ENCODE measurements at places on chromosomes 5 and 9. TPM values are rescaled to one million over a fixed set of nuclear protein-coding genes. Genes with fewer than 3 reads are reported as not detected.

- no peak for DNase-seq
Observed at GRCh38 chr5:126686451-126687126, 85.8 kb downstream of the PHAX start.

DNA sequence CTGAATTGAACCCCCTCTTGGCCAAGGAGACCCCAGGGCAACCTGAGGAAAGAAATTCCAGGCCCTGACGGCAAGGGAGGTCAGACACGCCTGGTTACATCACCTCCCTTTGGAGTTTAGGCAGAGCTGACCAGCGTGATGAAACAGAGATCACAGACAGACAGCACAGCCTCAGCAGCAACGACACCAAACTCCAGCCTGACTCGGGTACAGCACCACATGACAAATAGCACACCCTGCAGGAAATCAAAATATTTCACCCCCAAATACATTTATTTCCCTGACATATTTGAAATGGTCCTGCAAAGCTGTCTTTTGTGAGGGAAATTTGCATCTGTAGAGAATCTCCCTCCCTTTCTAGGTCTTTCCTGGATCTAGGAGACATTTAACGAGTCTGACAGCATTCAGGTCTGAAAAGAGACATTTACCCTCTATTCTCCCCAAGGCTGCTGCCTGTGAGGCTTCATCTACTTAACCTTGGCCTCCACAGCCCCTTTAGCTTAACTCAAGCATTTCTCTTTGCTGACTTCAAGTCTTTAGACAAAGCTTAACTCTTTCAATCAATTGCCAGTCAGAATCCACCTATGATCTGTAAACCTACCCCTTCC lies 2.6 kb downstream of the QSOX2 start:
- DNase-seq, result no peak

DNA sequence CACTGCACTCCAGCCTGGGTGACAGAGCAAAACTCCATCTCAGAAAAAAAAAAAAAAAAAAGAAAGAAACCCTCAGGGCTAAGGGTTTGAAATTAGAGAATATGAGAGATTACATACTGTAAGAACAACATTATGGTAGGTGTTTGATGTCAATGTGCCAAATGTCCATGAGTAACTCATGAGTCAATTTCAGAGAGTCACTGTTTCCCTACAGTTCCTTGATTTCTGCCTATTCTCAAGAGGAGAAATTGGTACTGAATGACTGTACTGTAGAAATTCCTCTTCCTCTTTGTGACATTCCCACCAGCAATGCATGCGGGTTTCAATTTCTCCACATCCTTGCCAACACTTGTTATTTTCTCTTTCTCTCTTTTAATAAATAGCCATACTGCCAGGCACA lies 35.2 kb downstream of the MARVELD2 start:
- DNase-seq, result no peak

DNA sequence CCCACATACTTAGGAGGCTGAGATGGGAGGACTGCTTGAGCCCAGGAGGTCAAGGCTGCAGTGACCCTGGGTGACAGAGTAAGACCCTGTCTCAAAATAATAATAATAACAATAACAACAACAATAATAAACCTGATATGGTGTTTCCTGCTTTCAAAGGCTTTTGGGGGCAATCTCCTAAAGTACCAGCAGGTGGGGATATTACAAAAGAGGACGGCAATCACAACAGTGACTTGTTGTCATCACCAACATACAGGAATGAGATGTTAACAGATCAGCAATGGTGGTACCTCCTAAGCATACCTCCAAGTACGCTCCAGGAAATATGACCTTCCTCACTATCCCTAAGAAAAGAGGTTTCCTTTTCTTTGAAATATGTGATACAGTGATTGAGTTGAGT lies 91.1 kb upstream of the RNF180 start:
- no peak for DNase-seq

DNA sequence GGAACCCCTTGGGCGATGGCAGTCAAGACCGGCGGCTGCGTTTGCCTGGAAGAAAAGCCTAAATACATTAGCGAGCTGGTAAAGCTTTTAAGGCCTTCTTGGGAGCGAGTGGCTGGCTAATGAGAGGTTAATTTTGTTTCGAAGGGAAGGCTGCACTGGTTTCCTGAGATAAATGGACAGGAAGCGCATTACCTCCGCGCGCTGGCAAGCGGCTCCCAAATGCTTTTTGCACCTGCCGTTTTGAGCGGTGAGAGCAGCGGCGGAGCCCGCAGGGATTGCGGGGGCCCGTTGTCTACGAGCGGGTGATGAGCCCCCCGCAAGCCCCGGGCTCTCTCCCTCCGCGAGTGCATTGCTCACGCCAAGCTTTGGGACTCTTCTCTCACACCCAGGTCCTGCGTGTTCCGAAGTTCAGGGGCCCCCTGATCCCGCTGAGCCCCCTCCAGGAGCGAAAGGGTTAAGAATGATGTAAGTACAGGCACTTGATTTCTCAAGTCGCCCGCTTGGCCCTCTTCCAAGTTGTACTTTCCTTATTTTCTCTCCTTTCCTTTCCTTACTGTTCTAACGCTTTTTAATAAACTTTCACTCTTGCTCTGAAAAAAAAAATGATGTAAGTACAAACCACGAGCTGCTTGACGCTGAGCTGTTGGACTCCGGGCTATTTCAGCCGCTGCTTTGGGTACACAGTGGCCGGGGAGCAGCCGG lies 3.1 kb upstream of the RGMB start:
- peak; percentile 83 for DNase-seq

- DNase-seq, result no peak
Observed at GRCh38 chr5:166251786-166252185, 2039.7 kb upstream of the WWC1 start.

- DNase-seq, result no peak
Observed at GRCh38 chr9:90464978-90465377, 177.6 kb downstream of the DIRAS2 start.

DNA sequence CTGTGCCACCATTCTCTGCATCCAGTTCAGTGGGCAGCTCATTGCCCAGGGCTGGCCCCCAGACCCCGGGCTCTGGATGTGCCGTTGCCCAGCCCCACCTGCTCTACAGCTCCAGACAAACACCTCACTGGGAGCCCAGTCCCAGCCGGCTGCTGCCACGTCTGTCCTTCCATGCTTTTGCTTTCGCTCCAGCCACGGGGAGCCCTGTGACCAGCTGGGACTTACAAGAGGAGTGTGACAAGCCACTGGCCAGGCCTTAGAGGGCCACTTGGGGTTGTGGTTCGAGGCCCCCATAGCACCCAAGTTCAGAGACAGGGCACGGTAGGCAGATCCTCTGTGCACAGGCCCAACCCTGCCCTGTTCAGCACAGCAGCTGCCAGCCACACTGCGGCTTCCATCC lies 142.0 kb downstream of the ADAMTS2 start:
- DNase-seq, result no peak

DNA sequence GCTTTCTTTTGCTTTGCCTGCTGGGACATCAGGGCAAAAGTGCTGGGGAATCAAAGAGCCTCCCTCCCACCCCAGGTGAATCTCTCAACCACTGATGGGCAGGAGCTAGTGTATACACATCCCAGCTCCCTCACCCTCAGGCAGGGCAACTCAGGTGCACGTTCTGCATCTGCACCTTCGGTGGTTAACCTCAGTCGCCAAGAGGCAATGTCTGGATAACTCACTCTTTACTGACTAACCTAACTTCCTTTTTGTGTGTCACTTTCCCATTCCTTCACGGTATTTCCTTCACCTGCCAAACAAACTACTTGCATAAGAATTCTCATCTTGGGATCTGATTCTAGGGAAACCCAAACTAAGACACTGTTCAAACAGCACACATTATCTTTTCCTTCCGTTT lies 26.3 kb downstream of the CNTFR start:
- DNase-seq, result no peak

DNA sequence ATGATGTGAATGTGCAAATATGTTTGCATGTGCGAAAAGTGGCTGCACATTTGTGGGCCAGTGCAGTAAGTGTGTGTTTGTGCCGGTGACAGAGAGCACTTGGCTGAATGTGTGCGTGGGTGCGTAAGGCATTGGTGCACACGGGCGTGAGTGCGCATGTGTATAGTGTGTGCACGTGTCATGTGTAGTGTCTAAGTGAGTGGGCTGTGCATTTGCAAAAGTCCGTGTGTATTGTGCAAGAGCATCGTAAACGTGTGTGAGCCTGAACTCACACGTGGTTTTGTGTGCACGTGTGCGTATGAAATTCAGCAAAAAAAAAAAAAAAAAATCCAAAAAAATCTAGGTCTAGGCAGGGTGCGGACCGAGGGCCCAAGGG lies 6.5 kb upstream of the EBF1 start:
- no peak for DNase-seq

DNA sequence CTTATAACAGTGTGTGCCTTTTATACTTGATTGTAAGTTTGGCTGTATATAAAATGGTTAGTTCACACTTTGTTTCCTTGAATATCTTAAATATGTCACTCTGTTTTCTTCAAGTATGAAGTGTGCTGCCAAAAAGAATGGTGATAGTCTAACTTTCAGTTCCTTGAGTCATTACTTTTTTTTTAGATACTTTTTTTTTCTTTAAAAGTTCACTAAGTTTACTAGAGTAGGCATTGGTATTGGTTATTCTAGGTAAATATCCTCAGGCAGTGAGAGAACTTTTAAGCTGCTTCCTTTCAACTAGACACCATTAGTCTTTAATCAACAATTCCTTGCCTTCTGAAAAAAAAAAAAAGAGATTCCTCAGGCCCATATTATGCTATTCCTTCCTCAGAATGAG lies 41.9 kb downstream of the SPEF2 start:
- no peak for DNase-seq

DNA sequence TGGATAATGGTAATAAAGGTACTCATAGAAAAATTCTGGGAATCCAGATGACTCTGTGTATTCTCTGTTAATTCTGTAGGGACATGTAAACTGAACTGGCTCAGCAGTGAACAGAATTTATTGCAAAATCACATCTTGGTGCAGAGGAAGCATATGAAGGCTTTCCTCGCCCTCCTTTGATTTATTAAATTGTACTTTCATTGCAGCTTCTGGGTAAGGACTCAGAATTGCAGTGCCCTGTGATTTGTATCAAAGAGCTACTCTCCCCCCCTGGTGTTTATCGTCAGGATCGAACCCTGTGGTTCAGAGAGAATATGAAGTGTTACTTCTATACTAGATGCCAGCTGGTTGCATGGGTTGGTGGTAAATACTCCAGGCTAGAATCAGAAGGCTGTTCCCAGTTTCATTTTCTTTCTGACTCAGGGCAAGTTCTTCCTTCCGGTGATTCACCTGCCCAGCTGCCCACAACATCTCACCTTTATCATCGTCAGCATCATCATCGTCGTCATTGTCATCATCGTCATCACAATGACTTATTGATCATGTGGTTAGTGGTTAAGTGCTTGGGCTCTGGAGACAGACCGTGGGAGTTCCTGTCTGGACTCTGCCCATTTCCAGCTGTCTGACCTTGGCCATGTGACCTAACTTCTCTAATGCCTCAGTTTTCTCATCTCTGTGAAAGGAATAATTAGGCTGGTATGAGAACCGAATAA lies 238.8 kb downstream of the ARHGAP26 start:
- no peak for DNase-seq

DNA sequence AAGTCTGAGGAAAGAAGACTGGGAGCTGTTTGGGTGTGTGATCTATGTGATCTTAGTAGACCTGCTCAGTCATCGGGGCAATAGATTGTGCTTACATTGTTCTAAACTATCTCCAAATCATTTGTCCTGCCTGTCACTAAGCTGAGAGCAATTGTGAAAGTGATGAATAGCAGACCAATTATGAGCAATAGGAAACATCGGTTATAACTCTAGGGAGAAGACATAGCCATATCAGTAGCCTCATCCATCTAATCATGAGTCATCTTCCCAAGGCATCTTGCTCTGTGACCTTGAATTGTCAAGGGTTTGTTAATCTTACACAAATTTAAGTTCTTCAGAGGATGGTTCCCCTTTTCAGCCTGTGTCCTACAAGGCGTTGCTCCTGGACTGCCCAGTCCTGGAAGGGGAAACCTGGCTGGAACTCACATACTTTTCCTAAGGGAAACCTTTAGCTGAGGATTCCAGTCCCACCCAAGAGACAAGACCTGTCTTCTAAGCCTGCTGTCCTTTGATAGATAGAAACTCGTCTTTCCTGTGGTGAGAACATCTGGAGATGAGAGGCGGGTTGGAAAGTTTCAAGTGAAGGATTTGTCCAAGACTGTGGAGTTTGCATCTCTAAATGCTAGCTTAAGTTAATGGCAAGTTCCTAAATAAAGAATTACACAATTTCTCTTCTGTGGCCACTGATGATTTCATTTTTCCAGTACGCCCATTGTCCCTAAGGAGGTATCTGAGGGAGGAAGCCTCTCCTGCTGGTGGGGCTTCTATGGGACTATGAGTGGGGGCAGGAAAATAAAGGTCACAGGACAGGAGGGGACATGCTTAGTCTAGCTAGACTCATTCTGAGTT lies 53.9 kb upstream of the TRIM32 start:
- no peak for DNase-seq

GRCh38 chr5:39543335-39543734 lies 118.6 kb upstream of the DAB2 start:
- DNase-seq, result no peak

DNA sequence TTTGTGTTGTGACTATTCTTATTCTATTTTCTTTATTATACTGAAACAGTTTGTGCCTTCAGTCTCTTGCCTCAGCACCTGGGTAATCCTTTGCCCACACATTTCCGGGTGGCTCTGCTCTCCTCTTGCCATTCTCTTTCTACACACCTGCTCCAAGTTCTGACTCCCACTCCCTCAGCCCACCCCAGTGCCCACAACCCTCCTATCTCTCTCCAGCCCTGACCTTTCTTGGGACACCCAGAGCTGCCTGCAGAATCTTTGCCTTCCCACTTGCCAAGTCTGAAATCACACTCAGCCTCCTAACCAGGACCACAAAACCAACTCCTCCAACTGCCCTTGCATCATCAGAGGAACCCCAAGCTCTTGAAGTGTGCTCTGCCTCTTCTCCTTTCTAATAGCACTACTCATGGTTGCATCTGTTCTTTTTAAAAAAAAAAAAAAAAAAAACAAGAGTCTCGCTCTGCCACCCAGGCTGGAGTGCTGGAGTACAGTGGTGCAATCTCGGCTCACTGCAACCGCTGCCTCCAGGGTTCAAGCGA lies 4.1 kb downstream of the SWI5 start:
- no peak for DNase-seq

DNA sequence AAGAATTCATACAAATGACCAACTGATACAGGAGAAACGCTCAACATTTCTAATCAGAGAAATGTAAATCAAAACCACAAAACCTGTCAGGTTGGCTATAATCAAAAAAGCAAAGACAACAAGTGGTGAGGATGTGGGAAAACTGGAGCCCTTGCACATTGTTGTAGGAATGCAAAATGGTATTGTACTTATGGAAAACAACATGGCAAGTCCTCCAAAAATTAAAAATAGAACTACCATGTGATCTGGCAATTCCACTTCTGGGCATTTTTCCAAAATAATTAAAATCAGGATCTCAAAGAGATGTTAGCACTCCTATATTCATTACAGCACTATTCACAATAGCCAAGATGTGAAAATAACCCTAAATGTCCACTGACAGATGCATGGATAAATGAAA lies 76.1 kb downstream of the FNIP1 start:
- DNase-seq, result no peak

GABRA1 gene
- total RNA-seq, result not detected

ARHGEF28 gene
- 13.0 TPM for total RNA-seq

PCDHGB1 gene
- 2.6 TPM for total RNA-seq

ARSI gene
- 1.3 TPM for total RNA-seq

ANKS6 gene
- total RNA-seq, result 15.5 TPM

CARTPT gene
- total RNA-seq, result not detected

N4BP3 gene
- total RNA-seq, result 1.8 TPM

MARCOL gene
- not detected for total RNA-seq

Measured in posterior vena cava (tissue), 2 donors.